ENCODE measurements at places on chromosomes 2 and 18. TPM values are rescaled to one million over a fixed set of nuclear protein-coding genes. Genes with fewer than 3 reads are reported as not detected.

Gene RBM45
- 11.9 TPM for total RNA-seq

Gene CDH7
- 0.94 TPM for total RNA-seq

Gene REL
- total RNA-seq, result 27.8 TPM

Gene SLC9A4
- 0.11 TPM for total RNA-seq

Gene TM4SF20
- not detected for total RNA-seq

- DNase-seq, result no peak
These were observed 713.0 kb downstream of the TDRD15 start for GRCh38 chr2:21836719-21837118.

- no peak for DNase-seq
These were observed 77.7 kb upstream of the IGFBP5 start for GRCh38 chr2:216773072-216773471.

DNA sequence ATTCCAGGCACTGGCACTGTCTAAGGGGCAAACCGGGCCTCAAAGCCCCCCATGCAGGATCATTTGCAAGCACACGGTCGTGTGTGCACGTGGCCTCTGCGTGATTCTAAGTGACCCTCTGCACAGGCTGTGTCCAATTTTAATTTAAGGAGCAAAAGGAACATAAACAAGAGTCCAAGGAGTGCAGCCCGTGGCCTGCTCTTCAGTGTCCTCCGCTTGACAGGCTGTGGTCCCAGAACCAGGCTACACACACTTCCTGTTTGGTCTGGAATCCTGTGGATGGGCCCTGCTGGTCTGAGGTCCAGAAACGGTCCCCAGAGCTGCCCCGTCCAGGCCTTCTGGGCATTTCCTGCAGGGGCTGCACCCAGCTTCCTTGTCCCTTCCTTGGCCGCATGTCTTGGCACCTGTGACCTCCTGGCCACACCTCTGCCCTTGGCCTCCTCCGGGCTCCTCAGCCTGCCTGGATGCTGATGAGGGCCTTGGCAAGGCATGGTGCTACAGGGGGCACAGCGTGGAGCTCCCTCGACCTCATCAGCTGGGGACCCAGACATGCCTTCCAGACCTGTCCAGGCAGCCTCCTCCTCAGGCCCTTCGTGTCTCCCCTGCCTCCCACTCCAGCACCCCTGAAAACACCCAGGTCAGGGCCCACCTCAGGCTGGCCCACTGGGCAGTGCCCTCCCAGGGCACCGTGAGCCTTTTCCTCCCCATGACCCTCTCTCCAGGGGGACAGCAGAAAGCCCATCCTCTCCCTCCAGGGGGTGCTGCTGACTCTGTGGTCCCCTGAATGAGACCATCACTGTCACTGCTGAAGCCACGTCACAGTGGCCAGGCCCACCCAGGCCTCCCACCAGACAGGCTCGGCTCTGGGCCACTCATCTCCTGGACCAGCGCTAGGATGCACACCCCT is 136.4 kb upstream of the GPC1 start:
- no peak for DNase-seq

DNA sequence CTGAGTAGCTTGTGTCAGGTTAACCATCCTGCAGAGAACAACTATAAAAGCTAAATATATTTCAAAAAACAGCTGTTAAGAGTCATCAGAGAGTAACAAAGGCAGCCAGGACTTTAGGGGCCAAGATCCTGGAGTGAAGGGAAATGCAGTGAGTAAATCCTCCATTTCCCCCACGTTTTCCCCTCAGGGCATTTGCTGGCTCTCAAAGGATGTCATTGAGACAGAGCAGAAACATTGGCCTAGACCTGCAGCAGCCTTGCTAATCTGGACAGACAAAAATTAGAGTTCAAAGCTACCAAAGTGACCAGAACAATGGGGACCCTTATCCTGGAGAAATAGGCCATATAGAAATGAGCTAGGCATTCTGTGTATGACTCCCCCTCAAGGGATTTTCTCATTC is 21.1 kb upstream of the KLHL29 start:
- no peak for DNase-seq

DNA sequence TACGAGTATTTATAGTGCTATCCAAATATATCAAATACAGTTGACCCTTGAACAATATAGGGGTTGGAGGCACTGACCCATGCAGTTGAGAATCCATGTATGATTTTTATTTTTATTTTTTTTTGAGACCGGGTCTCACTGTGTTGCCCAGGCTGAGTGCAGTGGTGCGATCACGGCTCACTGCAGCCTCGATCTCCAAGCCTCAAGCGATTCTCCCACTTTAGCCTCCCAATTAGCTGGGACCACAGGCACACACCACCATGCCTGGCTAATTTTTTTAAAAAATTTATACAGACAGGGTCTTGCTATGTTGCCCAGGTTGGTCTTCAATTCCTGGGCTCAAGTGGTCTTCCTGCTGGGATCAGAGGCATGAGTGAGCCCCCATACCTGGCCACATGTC is 70.6 kb downstream of the GORASP2 start:
- no peak for DNase-seq

DNA sequence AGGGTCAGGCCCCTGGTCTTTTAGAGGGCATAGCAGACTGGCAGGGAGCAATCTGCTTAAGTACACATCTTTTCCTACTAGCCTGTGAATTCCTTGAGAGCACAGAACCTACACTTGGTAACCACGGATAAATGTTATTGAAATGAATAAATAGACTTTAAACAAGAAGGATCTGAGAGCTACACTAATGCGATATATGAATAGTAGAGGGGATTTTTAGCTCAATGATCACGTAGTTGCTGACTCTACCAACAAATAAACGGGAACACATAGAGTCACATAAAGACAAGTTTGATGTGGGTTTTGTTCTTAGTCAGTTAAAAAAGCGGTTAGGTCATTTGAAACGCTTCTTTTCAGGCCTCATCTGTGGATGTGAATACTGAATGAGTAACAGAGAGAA is 290.3 kb upstream of the CCDC68 start:
- DNase-seq, result no peak

Data from mesothelial cell of epicardium (in vitro differentiated cells).